ENCODE measurements at places on chromosomes 2 and 18.

DNA sequence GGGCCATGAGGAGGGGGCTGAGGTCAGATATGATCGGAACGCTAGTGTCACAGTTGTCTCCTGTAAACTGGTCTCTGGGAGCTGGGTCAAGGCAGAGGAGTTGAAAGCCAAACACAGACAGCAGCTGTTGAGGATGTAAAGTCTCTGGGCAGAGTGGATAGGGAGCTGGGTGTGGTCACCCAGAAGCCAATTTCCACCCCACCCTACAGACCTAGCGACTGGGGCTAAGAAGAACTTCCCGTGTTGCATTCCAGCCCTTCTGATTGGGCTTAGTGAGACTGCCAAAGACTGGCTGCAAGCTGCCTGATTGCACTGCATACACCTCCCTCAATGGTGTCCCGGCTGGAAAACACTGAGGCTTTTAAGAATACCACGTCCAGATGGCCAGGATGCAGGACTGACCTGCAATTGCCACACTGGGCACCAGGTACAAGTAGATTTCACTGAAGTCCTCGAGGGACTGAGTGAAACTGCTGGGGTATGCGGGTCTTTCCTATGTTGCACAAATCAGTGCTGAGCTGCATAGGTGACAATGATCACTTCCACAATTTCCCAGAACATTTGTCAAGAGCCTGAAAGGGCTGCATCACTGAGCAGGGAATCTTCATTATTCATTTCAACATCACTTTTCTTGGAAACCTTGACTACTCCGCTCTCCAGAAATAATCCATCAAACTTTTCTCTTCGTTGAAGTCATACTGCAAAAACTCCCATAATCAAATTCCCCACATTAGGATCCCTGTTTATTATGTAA lies 43.1 kb upstream of the EML4 start:
- DNase-seq: no peak

DNA sequence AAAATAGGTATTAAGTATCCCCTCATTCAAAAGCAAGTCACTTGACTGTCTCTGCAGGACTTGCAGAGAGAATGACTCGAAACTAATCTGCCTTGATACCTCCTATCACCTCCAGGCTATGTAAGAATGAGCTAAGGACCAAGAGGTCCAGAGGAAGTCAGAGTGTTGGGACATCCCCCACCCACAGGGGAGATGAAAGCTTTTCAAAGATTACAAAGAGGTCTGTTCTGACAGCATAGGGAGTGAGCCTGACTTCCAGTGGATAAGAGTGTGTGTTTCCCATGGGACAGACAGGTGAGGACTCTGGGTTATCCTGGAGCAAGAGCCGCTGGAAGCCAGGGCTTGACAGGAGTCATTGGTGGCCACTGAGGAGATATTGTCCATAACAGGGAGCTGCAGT lies 85.0 kb upstream of the TACR1 start:
- DNase-seq: no peak

- DNase-seq: no peak
Observed at GRCh38 chr2:233112329-233112728, 52.2 kb downstream of the INPP5D start.

- DNase-seq: no peak
Observed at GRCh38 chr2:9297156-9297555, 90.5 kb downstream of the ASAP2 start.

GRCh38 chr2:160349306-160349705 lies 144.3 kb downstream of the RBMS1 start:
- DNase-seq: no peak

GRCh38 chr2:43823751-43824150 lies 14.9 kb downstream of the ABCG5 start:
- no peak for DNase-seq
